ENCODE measurements at places on chromosomes 2 and 18. TPM values are rescaled to one million over a fixed set of nuclear protein-coding genes. Genes with fewer than 3 reads are reported as not detected.

GRCh38 chr18:12326711-12327460, 18.8 kb downstream of the TUBB6 start:
- no peak for DNase-seq
- H3K4me1 ChIP-seq, result no peaks in the 10 kb centered on the region
- H3K4me3 ChIP-seq, result no peak overlapping the region
- no peak overlapping the region for H3K27ac ChIP-seq
- peaks cover 65% of the 10 kb centered on the region for H3K36me3 ChIP-seq
- no peaks in the 10 kb centered on the region for H3K27me3 ChIP-seq

DNA sequence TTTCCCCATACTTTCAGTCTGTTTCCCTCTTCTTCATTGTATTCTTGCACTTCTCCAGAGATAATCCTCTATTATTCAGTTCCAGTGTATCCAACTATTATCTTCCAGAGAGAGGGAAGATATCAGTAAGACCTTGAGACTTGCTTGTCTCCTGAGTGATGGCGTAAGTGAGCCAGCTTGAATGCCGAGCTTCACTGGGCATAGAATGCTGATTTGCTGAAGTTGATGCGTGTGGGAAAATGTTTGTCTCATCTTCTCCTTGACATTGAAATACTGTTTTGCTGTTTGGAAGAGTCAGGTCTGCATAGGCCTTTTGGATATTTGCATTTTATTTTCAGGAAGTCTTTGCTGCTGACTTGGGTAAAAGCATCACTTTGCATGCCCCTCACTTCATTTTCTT, 41.1 kb upstream of the MGAT5 start:
- no peak overlapping the region for H3K4me3 ChIP-seq
- H3K27me3 ChIP-seq, result no peaks in the 10 kb centered on the region
- H3K36me3 ChIP-seq, result peaks cover 8% of the 10 kb centered on the region
- peaks cover 27% of the 10 kb centered on the region for H3K4me1 ChIP-seq
- no peak for DNase-seq
- H3K27ac ChIP-seq, result no peak overlapping the region

DNA sequence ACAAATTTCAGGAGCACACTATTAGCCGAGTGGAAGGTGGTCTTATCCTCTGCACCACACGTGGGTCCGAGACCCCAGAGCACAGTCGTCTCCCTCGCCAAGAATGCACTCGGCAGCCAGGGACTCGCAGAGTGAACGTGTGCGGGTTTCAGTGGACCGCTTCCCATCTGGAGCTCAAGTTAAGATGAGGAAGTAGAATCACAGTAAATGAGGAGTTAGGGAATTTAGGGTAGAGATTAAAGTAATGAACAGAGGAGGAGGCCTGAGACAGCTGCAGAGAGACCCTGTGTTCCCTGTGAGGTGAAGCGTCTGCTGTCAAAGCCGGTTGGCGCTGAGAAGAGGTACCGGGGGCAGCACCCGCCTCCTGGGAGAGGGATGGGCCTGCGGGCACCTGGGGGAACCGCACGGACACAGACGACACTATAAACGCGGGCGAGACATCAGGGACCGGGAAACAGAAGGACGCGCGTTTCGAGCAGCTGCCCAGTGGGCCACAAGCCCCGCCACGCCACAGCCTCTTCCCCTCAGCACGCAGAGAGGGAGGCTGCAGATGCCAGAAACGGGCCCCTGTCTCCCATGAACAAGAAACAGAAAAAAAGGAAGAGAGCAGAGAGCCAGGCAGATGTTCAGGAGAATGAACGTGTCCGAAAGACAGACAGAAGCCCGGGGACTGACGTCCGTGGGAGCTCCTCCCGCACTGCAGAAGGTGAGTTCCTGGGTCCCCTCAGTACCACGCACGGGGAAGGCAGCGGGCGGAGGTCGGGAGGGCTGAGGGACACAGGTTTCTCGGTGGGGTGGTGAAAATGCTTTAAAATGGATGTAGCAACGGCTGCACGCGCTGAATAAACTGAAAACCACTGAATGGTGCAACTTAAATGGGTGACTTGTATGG, 5.4 kb upstream of the KCNG2 start:
- H3K27me3 ChIP-seq, result peaks cover 81% of the 10 kb centered on the region
- H3K4me3 ChIP-seq, result no peak overlapping the region
- H3K27ac ChIP-seq, result no peak overlapping the region
- no peak for DNase-seq
- H3K4me1 ChIP-seq, result peaks cover 4% of the 10 kb centered on the region

GRCh38 chr18:59123588-59124369, 15.9 kb upstream of the SEC11C start:
- H3K4me1 ChIP-seq, result no peaks in the 10 kb centered on the region
- no peak overlapping the region for H3K27ac ChIP-seq
- H3K36me3 ChIP-seq, result no peaks in the 10 kb centered on the region
- no peak for DNase-seq

DNA sequence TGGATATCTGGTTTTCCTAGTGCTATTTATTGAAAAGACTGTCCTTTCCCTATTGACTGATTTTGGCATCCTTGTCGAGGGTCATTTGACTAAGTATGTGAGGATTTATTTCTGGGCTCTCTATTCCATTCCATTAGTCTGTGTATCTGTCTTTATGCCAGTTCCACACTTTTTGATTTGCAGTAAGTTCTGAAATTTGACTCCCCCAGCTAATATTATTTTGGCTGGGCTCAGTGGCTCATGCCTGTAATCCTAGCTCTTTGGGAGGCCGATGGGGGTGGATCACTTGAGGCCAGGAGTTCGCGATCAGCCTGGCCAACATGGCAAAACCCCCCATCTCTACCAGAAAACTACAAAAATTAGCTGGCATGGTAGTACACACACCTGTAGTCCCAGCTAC, 46.8 kb upstream of the GAREM2 start:
- no peak for DNase-seq
- no peaks in the 10 kb centered on the region for H3K27me3 ChIP-seq
- no peak overlapping the region for H3K27ac ChIP-seq
- H3K36me3 ChIP-seq, result peaks cover 5% of the 10 kb centered on the region

DNA sequence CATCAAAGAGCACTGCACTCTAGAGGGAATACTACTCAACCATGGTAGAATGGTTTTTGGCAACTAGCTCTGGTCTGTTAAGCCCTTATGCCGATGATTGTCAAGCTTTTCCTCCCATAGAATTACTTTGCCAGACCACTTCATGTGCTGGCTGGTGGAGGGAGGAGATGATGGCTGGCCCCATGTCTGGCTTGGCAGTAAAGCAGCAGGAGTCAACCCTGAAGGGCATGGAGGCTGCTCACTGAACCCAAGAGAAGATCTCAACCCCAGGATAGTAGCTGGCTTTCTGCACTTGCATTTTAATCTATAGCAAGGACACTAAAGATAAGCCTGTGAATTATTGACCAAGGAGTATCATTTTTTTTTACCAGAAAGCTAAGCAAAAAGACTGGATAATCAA, 309.9 kb downstream of the PIEZO2 start:
- H3K27me3 ChIP-seq, result peaks cover 3% of the 10 kb centered on the region
- no peak for DNase-seq
- H3K36me3 ChIP-seq, result peaks cover 4% of the 10 kb centered on the region
- H3K27ac ChIP-seq, result no peak overlapping the region

TUBB8B gene
- total RNA-seq, result not detected

SERPINB13 gene
- not detected for total RNA-seq

DNA sequence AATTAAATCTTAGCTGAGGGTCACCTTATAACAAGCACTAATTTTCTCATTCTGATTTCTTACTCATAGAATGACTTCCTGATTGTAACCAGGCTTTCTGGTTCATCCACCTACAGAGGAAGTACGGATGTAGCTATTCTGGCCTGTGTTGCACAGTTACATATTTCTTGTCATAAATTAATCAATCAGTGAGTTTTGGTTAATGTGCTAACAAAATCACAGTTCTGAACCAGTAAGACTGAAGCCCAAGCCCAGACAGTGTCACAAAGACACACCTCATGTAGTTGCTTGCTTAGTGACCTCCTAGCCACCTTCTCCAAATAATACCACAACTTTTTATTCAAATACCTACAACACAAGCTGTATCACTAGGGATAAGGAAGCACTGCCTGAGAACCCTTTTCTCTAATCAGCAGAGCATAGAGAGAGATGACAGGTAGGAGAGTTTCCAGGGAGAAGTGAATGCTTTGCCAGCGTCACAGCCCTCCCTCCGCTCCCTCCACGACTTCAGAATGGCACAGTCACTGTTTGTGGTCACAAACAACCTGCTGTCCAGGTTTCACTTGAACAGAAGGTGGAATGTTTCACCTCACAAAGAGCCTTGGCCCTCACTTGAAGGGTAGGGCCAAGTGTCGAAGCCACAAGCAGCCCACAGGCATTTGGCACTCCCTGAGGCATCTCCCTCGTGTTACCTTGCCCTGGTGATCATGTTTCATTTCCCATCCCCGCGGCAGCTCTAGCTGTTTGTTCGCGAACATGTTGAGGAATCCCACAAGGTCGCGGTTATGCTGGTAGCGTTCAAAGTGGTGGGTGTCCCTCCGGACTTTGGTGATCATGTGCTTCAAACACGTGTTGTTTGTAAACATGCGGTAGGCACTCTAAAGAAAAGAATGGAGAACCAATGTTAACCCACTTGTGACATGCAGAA, 120.8 kb upstream of the STK17B start:
- peaks cover 16% of the 10 kb centered on the region for H3K4me1 ChIP-seq
- no peaks in the 10 kb centered on the region for H3K27me3 ChIP-seq
- no peak overlapping the region for H3K4me3 ChIP-seq
- peak overlapping the region; percentile 18 for H3K27ac ChIP-seq

DNA sequence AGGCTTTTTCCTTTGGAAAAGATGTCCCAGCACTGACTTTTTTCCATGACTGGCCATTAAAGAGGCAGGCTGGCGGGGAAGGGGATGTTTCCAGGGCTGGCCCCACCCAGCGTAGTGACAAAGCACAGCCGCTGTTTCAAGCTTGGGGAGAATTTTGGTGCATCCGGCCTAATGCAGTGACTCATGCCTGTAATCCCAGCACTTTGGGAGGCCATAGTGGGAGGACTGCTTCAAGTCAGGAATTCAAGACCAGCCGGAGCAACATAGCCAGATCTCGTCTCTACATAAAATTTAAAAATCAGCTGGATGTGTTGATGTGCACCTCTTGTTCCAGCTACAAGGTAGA, 78.0 kb upstream of the SH3BP4 start:
- H3K27ac ChIP-seq, result no peak overlapping the region
- H3K36me3 ChIP-seq, result no peaks in the 10 kb centered on the region
- no peak for DNase-seq
- H3K4me3 ChIP-seq, result no peak overlapping the region

MC5R gene
- not detected for total RNA-seq

DNA sequence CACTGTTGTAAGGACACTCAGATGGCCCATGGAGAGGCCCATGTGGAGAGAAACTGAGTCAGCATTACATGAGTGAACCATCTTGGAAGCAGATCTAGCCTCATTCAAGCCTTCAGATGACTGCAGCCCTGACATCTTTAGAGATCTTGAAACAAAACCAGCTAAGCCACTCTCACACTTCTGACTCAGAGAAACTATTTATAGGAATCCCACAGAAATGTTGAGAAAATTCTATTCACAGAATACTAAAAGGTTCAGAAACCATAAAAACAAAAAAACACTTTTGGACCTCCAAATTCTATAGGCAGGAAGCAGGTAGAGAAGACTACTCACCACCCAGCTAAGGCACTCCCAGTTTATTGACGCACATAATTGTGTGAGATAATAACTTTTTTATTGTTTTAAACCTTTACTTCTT, 8.7 kb downstream of the TMEM169 start:
- peaks cover 17% of the 10 kb centered on the region for H3K4me1 ChIP-seq
- no peaks in the 10 kb centered on the region for H3K27me3 ChIP-seq
- H3K36me3 ChIP-seq, result no peaks in the 10 kb centered on the region
- DNase-seq, result no peak
- no peak overlapping the region for H3K4me3 ChIP-seq

DNA sequence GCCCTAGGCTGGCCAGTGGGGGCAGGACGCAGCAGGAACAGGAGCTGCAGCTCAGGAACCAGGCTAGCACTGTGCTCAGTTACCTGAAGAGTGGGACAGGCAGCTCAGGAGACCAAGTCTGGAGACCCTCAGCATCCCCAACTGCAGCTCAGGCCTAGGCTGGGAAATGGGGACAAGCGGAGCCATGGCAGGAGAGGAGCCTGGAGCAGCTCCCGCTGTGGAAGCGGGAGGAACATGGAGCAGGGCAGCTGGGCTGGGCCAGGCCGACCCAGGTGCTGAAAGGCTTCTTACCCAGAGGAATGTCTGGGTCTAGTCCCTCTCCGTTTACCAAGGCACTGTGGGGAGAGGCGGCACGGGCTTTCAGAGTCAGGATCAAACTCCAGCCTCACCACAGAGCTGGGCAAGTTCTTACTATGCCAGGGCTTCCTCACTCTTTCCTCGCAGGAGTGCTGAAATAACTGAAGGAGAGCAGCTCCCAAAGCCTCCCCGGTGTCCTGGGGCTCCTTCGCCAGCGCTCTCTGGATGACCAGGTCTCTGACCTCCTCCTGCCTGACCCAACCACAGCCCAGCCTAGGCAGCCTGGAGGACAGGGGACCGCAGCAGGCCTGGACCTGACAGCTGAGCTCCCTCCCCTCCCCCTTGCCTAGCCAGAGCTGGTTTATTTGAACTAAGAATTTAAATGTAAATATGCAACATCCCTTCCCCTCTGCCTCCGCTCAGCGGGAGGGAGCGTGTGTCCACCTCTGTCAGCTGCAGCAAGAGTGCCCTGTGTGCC, 247.8 kb upstream of the SIX2 start:
- no peak for DNase-seq
- no peak overlapping the region for H3K4me3 ChIP-seq
- H3K27ac ChIP-seq, result no peak overlapping the region
- no peaks in the 10 kb centered on the region for H3K27me3 ChIP-seq
- H3K4me1 ChIP-seq, result no peaks in the 10 kb centered on the region
- H3K36me3 ChIP-seq, result no peaks in the 10 kb centered on the region

- H3K27me3 ChIP-seq, result no peaks in the 10 kb centered on the region
- no peaks in the 10 kb centered on the region for H3K36me3 ChIP-seq
- peak overlapping the region; percentile 96 for H3K4me3 ChIP-seq
- peaks cover 44% of the 10 kb centered on the region for H3K4me1 ChIP-seq
Observed at GRCh38 chr2:160492401-160493226, 993 bp downstream of the RBMS1 start.

GRCh38 chr2:195017890-195018289, 639.1 kb upstream of the SLC39A10 start:
- no peak overlapping the region for H3K4me3 ChIP-seq
- no peak overlapping the region for H3K27ac ChIP-seq
- no peaks in the 10 kb centered on the region for H3K4me1 ChIP-seq
- no peak for DNase-seq
- peaks cover 2% of the 10 kb centered on the region for H3K27me3 ChIP-seq
- no peaks in the 10 kb centered on the region for H3K36me3 ChIP-seq

DCDC2C gene
- not detected for total RNA-seq

DNA sequence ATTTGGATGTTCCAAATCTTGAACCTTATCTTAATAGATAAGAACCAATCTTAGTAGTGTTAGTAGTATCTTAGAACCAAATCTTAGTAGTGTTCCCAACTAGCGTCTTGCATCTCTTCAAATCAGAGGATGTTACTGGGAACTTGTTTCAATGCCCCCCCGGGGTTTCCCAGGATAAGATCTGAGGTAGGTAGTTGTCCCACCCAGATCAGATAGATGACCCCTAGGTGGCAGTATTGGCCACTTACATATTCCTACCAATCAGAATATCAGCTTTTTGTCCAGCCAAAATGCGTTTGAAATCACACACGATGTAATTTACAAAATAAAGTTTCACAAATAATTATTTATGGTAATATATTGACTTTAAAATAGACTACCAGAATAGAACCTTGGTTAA, 314.8 kb downstream of the MBD2 start:
- H3K27me3 ChIP-seq, result no peaks in the 10 kb centered on the region
- no peaks in the 10 kb centered on the region for H3K36me3 ChIP-seq
- H3K4me1 ChIP-seq, result no peaks in the 10 kb centered on the region
- H3K4me3 ChIP-seq, result no peak overlapping the region
- H3K27ac ChIP-seq, result no peak overlapping the region
- no peak for DNase-seq

All from naive thymus-derived CD8-positive, alpha-beta T cell (primary cell).